COR-L47 (cell line): ENCODE measurements at places on chromosomes 1 and 21.

DNA sequence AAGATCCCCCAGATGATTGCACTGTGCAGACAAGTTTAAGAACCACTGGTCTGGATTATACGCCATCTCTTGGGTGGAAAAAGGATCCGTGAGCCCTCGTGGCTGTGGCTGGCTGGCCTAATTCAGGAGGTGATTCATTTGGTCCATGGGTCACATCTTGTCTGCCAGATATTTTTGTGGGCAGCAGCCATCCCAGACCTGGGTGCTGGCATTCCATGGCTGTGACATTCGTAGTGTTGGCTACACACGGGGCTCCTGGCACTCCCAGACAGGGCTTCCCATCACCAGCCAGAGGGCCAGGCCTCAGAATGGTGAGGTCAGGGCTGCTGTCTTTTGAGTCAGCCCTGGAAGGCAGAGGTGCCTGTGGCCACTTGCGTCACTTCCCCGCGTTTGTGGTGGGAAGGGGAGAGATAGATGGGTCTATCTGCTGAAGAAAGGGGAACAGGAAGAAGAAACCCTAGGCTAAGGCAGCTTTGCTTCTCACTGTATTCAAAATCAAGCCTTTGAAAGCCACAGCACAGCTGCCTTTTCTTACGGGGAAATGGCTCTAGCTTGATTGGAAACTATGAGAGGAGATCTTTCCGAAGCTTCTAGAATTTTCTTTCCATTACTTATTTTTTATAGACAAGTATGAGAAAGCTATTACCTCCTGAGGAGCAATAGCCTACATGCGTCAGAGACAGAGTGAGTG is 32.4 kb downstream of the EIF2D start:
- DNase-seq, result no peak

- no peak for DNase-seq
Observed at GRCh38 chr1:54054438-54054749, 986 bp downstream of the TCEANC2 start.

- no peak for DNase-seq
Observed at GRCh38 chr21:42153746-42154145, 65.2 kb upstream of the ABCG1 start.

- no peak for DNase-seq
Observed at GRCh38 chr1:95196017-95196416, 38.0 kb upstream of the RWDD3 start.

DNA sequence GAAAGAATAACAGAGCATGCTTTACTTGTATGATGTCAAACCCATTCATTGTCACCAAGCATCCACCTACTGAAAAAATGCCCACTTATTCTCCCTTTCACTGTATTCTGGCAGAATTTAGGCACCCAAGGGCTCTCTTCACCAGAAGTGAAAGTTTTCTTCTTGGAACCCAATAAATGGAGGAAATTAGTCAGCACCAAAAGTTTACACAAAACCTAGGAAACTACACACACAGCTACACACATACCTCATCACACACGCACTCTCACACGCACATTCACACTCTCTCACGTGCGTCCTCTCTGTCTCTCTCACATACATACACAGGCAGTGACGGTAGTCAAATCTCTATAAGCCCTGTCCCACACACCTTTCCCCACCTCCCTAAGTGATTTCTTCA is 37.6 kb downstream of the MCOLN2 start:
- no peak for DNase-seq

GRCh38 chr1:237074371-237075117 is 32.6 kb downstream of the RYR2 start:
- DNase-seq, result no peak
